RWPE2 (cell line): ENCODE measurements at places on chromosomes 12 and 14.
A peak's percentile ranks its signal among the peaks of the same experiment; 100 is the strongest.

DNA sequence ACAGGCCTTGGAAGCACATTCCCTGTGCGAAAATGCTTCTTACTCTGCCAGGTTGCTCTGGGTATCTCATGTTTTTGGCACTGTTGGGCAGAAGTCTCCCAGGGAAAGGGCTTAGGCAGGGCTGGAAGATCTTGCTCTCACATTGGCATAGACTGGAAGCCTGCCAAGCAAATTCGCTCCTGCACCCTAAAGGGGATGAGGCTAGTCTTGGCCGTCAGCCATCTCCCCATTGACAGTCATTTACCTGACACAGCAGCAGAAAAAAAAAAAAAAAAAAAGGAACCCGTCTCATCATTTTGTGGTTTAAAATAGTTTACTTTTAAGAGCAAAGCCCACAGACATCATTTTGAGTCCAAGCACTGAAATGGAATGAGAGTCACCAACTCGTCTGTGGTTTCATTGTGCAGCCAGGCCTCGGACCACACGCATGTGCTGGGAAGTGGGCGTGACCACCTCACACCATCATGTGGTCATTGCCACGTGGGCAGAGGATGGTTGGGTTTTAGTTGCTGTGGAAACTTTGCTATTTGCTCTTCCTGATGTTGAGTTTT is 84.8 kb downstream of the NRXN3 start:
- H3K27me3 ChIP-seq = peaks cover 2% of the 10 kb centered on the region
- no peak overlapping the region for H3K4me3 ChIP-seq
- H3K27ac ChIP-seq = peak overlapping the region; percentile 66
- no peaks in the 10 kb centered on the region for H3K36me3 ChIP-seq
- H3K4me1 ChIP-seq = peaks cover 21% of the 10 kb centered on the region

- H3K27me3 ChIP-seq = peaks cover 3% of the 10 kb centered on the region
- H3K4me3 ChIP-seq = no peak overlapping the region
- no peak for DNase-seq
- H3K4me1 ChIP-seq = no peaks in the 10 kb centered on the region
- no peaks in the 10 kb centered on the region for H3K36me3 ChIP-seq
These were observed 203.7 kb downstream of the SPTSSA start for GRCh38 chr14:34258318-34258717.

- H3K36me3 ChIP-seq = no peaks in the 10 kb centered on the region
- no peak overlapping the region for H3K4me3 ChIP-seq
- DNase-seq = no peak
- no peak overlapping the region for H3K27ac ChIP-seq
- no peaks in the 10 kb centered on the region for H3K27me3 ChIP-seq
These were observed 19.8 kb downstream of the HVCN1 start for GRCh38 chr12:110669193-110669502.

GRCh38 chr12:92504594-92504981 is 198.2 kb upstream of the PLEKHG7 start:
- H3K4me1 ChIP-seq = peaks cover 3% of the 10 kb centered on the region
- no peaks in the 10 kb centered on the region for H3K27me3 ChIP-seq
- DNase-seq = no peak
- H3K36me3 ChIP-seq = no peaks in the 10 kb centered on the region

- H3K4me1 ChIP-seq = peaks cover 10% of the 10 kb centered on the region
- H3K27me3 ChIP-seq = no peaks in the 10 kb centered on the region
- H3K27ac ChIP-seq = no peak overlapping the region
- DNase-seq = no peak
These were observed 678 bp downstream of the MDM1 start for GRCh38 chr12:68331500-68331868.

GRCh38 chr12:19692091-19692490 is 252.8 kb downstream of the AEBP2 start:
- peaks cover 14% of the 10 kb centered on the region for H3K4me1 ChIP-seq
- no peak overlapping the region for H3K27ac ChIP-seq
- DNase-seq = no peak

GRCh38 chr12:51777457-51777856 is 71.1 kb downstream of the FIGNL2 start:
- H3K27me3 ChIP-seq = no peaks in the 10 kb centered on the region
- H3K36me3 ChIP-seq = no peaks in the 10 kb centered on the region
- H3K4me1 ChIP-seq = peaks cover 9% of the 10 kb centered on the region
- H3K27ac ChIP-seq = no peak overlapping the region
- no peak for DNase-seq

GRCh38 chr14:59240356-59240755 is 51.9 kb downstream of the DAAM1 start:
- H3K4me1 ChIP-seq = no peaks in the 10 kb centered on the region
- H3K27me3 ChIP-seq = no peaks in the 10 kb centered on the region
- no peak for DNase-seq
- no peak overlapping the region for H3K4me3 ChIP-seq

DNA sequence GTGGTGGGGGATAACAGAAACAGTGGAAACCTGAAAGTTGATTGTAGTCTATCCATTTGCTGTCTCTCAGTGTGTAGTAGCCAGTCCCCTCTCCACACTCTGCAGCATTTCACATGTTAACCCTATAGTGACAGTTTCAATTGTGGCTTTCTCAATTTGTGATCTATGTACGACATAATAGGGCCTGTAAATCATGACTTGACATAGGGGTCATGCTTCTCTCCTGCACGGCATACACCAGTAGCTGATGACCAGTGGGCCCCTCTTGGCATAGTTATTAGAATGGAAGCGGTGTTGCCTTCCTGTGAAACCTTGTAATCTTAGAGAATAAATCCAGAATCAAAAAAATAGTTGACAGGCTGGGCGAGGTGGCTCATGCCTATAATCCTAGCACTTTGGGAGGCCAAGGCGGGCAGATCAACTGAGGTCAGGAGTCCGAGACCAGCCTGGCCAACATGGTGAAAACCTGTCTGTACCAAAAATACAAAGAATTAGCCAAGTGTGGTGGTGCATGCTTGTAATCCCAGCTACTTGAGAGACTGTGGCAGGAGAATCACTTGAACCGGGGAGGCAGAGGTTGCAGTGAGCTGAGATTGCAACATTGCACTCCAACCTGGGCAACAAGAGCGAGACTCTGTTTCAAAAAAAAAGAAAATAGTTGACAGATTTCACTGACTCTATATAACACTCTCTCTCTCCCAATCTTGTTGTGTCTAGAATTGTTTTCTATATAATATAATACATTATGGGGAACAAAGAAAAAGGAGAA is 44.6 kb upstream of the VSX2 start:
- no peak overlapping the region for H3K27ac ChIP-seq
- H3K36me3 ChIP-seq = no peaks in the 10 kb centered on the region
- H3K4me1 ChIP-seq = no peaks in the 10 kb centered on the region
- no peak overlapping the region for H3K4me3 ChIP-seq
- no peaks in the 10 kb centered on the region for H3K27me3 ChIP-seq
- DNase-seq = no peak
